SIG-M5 (cell line): ENCODE measurements at places on chromosomes 4 and X.

GRCh38 chr4:65845199-65845773 lies 175.0 kb upstream of the EPHA5 start:
- DNase-seq = no peak

- no peak for DNase-seq
These were observed 78.9 kb upstream of the GUCY1A1 start for GRCh38 chr4:155587766-155588165.

GRCh38 chr4:169557061-169557636 lies 55.2 kb downstream of the NEK1 start:
- no peak for DNase-seq

DNA sequence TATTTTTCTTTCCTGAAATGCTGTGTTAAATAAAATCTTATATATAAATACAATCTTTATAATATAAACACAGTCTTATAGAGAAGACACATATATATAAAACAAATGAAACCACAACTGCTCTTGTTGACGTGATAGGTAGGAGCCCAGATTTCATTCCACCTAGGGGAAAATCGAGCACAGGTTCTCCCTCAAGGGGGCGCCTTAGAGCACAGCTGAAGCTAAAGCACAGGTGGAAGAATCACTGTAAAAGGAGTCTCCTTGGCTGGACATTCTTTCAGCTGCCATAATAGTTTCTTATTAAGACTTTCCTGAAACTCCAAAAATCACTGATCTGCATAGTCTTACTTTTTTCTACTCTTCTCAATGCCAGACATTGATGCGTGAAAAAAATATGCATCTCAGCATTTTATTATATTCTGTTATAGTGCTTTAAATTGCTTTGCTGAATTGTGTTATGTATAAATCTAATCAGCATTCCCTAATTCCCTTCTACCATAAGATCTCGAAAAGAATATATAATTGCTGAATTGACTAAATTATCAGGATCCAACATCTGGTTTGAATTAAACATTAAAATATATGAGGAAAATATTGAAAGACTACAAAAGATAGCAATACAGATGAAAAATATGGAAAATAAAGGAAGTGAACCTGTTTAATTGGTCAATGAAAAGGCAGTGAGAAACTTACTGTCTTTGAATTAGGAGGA lies 25.5 kb upstream of the RXFP1 start:
- no peak for DNase-seq

DNA sequence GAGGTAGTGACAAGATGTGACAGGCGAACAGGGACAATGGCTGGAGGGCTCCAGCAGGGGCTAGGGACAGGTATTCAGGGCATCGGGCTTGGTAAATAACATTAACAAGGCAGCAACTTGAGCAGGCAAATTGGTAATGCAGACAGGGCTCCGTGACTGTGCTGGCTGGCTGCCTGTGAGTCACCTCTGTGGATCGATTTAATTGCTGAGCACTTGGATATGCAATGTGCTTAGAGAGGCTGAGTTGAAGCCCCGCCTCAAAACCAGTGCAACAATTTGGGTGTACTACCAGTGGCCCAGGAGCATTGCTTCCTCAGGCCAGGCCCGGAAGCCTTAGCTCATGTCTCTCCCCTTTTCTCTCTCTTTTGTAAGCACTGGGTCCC lies 19.5 kb downstream of the CNGA2 start:
- no peak for DNase-seq

- DNase-seq = no peak
These were observed 14.3 kb upstream of the MTNR1A start for GRCh38 chr4:186569533-186570192.

DNA sequence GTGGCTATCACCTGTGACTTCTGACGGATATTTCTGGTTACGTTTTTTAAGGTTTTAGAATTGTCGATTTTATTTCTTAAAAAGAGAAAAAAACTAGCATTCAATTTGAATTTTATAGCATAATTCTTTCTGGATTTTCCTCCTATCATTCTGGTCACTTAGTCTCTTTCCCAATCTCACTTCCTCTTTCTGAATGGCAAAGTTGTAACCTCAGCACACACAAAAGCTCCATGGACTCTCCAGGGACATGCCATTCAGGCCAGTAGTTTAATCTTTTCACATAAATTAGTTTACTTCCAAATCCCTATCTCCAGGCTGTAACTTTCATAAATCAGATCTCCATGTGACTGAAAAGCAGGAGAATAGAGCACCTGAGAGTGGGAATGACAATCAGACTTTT lies 110.7 kb downstream of the ARAP2 start:
- no peak for DNase-seq

- no peak for DNase-seq
These were observed 93.4 kb downstream of the NHSL2 start for GRCh38 chrX:72003811-72004750.

- no peak for DNase-seq
These were observed 16.3 kb downstream of the C4orf50 start for GRCh38 chr4:6001680-6002491.

GRCh38 chr4:66949419-66949818 lies 595.9 kb downstream of the CENPC start:
- DNase-seq = peak; percentile 22

- DNase-seq = no peak
These were observed 25.6 kb upstream of the MAGEA1 start for GRCh38 chrX:153153516-153153915.

GRCh38 chr4:147941373-147941772 lies 209.5 kb downstream of the ARHGAP10 start:
- DNase-seq = no peak

DNA sequence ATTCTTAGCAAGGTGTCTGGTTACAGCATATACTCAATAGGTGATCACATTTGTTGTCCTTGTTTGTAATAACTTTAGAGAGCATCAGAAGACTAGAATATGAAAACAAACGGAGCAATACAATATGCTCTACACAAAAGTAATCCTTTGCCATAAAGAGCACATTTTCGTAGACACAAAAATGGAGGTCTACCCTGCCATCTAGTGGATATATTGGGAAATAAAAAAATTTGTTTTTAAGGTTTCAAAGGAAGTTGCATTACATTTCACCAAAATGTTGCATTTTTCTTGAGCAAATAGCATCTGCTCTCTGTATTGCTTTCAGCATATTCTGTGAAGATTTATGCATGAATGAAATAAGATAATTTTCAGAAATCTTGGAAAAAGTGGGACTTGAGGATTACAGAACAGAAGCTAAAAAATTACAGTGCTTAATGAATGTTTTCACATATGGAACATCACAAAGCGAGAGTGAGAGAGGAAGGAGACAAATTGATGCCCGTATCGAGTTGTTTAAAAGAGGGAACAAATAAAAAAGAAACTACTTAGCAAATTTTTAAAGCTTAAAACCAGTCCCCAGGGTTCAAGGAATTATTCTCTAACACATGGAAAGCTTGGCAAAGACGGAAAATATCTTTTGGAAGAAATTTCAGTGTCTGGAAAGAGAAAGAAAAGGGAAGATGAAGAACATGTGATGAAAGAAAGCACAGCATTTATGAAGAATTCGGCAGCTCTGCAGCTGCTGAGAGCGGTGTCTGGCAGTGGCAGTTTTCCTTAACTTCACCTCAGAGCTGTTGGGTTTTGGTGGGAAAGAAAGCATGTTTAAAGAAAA lies 390.1 kb downstream of the ANKRD50 start:
- DNase-seq = no peak

- DNase-seq = no peak
These were observed 24.1 kb upstream of the MAP9 start for GRCh38 chr4:155400893-155401292.

- DNase-seq = no peak
These were observed 348.6 kb downstream of the PTTG2 start for GRCh38 chr4:38308728-38309311.

- no peak for DNase-seq
These were observed 53.1 kb downstream of the CCNI start for GRCh38 chr4:77022560-77023179.

GRCh38 chr4:87490664-87491369 lies 38.4 kb downstream of the SPARCL1 start:
- no peak for DNase-seq

- no peak for DNase-seq
These were observed 90.8 kb downstream of the IRF2 start for GRCh38 chr4:184383497-184384055.

DNA sequence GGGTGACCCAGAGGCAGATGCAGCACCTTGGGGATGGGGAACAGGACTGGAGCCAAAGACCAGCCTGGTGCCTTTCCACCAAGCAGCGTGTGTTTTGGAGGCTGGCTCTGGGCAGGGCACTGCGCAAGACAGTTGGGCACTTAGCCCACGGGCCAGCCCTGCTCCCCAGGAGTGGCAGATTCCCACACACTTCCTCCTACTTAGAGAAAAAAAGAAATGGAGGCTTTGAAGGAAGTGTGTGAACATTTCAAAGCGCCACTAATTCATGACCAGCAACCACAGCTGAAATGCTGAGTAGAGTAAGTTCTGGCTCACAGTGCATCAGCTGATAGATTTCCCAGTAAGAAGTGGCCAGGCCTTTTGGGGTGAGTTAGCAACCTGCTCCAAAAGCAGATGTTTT lies 54.9 kb upstream of the LGI2 start:
- no peak for DNase-seq

- no peak for DNase-seq
These were observed 13.7 kb upstream of the DHX15 start for GRCh38 chr4:24598025-24598424.

- DNase-seq = no peak
These were observed 138.9 kb upstream of the IGFBP7 start for GRCh38 chr4:57249083-57249482.

DNA sequence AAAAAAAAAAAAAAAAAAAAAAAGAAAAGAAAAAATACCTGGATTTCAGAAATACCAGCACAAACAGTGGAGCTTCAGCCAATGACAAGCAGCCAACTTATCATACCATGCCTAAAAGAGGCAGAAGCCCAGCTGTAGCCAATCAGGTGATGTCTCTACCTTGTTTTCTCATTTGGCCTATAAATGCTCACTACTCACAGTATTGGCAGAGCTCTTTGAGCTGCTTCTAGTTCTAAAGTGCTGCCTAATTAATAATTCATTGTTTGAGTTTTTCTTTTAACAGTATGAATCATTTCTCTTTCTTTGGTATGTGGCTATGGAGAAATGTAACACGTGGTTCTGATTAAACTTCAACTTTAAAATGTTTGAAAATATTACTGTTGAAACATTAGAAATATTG lies 188.8 kb upstream of the TECRL start:
- DNase-seq = no peak

DNA sequence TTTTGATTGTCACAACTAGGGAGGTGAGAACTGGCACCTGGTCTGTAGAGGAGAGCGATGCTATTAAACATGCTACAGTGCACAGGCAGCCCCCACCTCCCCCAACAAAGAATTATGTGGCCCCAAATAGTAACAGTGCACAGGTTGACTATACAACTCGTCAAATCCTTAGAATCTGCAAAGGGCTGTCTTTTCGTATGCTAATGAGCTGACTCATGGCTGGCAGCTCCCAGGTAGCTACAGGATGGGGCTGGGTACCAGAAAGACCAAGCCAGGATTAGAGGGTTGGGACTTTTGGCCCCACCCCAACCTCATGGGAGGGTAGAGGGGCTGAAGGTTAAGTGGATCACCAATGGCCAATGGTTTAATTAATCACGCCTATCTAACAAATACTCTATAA lies 104.7 kb upstream of the SORBS2 start:
- DNase-seq = no peak

- DNase-seq = peak; percentile 21
These were observed 42.1 kb upstream of the SPINK2 start for GRCh38 chr4:56863441-56864139.

- DNase-seq = no peak
These were observed 1.4 kb downstream of the JADE3 start for GRCh38 chrX:46913667-46914066.

DNA sequence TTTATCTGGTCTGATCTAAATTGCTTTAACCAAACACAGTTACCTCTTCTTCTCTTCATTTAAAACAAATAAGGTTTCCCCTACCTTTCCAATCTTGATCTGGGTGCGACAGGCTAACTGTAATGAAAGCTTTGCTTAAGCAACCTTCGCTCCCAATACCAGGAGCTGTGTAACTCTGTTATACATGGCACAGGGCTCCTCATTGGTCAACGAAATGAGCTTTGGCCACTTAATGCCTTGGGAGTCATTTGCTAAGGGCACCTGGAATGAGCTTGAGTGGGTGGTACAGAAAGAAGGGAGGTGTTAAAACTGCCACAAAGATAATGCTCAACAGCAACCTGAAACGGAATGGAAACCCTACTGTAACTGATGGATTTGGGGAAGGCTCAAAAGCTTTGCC lies 140.5 kb downstream of the CHRNA9 start:
- no peak for DNase-seq

- no peak for DNase-seq
These were observed 20.8 kb downstream of the SH3BP2 start for GRCh38 chr4:2813446-2814405.

DNA sequence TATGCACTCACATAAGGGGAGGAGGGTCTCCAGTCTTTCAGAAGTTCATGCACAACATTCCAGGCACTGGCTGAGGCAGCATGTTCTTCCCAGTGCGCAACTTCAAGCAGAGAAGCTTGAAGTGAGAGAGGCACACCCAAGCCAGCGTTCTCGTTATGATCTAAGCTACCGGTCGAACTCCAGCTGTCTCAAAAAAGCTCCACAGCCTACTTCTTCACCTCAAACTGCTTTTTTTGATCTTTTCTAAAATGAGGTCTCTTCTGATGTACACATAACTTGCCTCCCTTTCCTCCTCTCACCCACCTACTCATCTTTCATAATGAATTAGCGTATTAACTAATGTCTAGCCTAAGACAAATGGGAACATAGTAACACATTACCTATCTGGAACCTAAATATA lies 25.3 kb downstream of the GPC4 start:
- DNase-seq = no peak

- DNase-seq = no peak
These were observed 86.3 kb downstream of the C4orf51 start for GRCh38 chr4:145766273-145766672.

DNA sequence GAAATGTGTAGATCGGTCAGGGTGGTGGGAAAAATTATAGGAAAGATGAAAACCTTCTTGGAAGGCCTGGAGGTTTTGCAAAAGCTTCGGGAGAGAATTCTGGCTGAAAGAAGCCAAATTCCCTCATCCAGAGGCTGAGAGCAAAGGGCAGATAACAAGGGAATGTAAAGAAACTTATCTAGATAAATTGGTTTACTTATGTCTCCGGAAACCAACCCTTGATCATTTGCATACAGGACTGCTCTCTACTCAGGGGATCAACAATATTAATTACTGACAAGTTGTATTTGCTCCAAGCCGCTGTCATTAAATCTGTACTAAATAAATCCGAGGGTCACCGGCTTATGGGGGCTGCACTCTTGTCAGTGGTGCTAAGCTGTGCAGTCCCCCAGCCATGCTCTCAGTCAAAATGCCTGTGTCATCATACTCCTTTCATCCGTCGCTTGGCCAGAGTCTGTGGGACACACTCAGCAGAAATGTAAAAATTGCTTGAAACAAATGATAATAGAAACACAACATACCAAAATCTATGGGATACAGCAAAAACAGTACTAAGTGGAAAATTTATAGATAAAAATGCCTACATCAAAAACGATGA lies 715.7 kb downstream of the KCTD8 start:
- DNase-seq = no peak

DNA sequence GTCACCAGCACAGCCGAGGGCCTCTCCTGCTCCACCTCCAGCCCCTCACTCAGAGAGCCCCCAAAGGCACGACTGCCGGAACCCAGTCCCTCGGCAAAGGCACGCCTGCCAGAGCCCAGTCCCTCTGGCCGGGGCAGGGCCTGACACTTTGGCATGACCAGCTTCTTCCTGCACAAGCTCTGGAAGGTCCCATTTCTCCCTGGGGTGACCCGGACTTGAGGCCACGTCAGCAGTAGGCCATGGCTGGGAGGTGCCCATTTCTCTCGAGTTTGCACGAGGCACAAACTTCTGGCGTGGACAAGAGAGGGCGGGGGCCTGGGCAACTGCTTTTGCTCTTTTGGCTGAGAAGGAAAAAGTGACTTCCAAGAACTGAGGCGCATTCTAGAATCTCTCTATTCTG lies 62.2 kb upstream of the GPR78 start:
- DNase-seq = no peak
